ENCODE measurements at places on chromosomes 6 and 20.

- DNase-seq, result no peak
These were observed 2.5 kb upstream of the FKBP5 start for GRCh38 chr6:35691027-35691824.

DNA sequence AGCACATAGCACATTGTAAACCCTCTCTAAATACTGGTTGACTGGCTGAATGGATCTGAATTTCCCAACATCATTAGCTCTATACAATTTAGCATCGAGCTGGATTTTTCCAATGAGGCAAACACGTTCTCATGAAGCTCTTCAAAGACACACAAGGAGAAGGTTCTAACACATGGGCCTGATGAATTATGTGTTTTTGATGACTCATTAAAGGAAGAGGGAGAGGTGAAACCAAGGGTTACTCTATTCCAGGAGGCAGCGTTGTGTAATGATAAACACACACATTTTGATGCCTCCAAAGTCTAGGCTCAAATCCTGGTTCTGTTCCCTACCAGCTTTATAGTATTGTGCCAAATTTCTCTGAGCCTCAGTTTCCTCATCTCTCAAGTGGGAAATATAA lies 84.3 kb downstream of the PFDN4 start:
- peak; percentile 63 for DNase-seq

DNA sequence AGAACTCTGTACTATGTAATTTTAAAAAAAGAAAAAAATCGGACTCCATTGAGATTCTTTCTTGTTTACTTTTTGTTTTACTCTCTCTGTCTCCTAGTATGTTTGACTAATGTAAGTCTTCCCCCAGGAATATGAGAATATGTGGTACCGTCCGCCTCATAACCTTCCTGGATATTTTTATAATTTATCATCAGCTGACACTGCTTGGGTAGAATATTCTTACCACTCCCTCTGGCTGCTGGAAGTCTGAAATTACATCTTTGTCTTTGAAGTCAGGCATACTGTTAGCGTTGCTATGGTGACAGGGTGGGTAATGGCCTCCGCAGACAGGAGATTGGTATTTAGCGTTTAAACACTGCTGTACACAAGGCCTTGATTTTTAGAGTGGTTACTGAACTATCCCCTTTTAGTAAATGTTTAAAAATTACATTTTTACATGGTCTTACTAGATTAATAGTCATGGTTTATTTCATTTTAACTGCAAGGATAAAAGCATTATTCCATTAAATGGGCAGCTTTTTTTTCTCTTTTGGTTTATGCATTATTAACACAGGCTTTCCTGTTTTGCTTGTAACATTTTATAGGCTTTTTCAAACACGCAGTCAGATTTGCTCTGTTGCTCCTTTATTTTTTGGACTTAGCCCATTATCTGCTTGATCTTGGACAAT lies 176.4 kb downstream of the ARID1B start:
- DNase-seq, result peak; percentile 99

- DNase-seq, result peak; percentile 100
These were observed 236.8 kb downstream of the PACRG start for GRCh38 chr6:162964488-162965140.

DNA sequence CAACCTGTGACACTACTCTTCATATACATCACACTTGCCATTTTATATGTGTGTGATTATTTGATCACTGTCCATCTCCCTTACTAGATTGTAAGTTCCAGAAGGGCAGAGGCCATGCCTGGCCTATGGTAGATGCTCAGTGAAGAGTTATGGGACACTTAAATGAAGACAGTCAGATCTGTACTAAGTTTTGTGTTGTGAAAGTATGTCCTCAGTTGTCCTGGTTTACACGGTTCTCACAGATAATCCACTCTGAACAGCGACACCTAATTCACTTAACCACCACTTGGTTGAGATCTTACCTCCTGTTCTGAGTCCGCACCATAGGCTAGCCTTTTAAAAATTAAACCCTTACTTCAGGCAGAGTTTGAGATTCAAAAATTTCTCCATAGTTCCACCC lies 434.1 kb upstream of the SOX4 start:
- DNase-seq, result no peak

DNA sequence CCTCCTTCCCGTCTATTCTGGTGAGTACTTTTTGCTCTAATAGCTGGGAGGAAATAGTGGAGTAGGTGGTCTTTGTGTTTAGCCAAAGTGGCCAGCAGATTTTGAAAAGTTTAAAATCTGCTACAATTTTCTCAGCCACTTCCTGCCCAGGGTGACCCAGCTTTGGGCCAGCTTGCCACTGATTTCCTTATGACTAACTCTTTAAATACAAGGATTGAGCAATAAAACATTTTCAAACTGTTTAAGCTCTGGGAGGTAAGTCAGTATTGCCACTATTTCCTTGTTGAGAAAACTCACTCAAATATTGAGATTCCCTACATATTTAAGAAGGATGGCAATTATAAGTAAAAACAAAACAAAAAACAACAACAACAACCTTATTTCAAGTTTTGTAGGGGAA lies 54.5 kb downstream of the TRMT11 start:
- DNase-seq, result peak; percentile 72
